Activated T-helper 9 cell treated with anti-CD3 and anti-CD28 coated beads, Interleukin-2, amount 50 U/mL, for 16 hours (primary cell): ENCODE measurements at places on chromosomes 6 and 20.

- DNase-seq: no peak
Observed at GRCh38 chr6:15338476-15338875, 92.6 kb downstream of the JARID2 start.

DNA sequence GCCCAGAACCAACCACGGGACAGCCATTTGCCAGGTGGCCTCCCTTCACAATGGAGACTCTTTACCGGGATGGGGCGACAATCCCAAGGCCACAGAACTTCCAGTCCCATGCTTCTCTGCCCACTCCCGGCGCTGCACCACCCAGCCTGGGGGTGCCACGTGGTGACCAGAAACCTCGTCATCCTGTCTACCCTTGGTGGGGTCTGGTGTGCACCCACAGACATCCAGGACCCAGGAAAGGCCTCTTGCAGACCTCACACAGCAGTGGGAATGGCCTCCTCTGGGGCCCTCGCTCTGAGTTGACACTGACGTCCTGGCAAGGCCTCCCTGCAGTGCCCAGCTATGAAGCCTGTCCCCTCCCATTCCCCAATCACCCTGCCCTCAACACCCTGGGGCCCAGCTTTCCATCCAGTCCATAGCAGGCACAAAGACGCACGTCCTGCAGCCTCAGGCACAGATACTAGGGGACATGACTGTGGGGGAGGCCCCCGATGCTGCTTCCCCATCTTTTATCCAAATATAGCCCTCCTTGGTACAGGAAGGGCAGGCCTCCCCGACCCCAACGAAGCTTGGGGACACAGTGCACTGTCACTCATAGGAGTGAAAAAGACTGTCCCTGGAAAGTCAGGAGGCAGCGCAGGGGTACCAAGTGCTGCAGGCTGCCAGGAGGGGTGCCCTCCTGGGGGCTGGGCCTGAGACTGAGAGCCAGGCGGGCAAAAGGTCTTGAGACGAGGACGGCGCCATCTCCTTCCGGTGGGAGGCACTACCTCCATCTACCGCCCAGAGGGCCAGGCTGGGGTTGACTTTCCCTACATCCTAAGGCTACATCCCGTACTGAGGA is 7.2 kb downstream of the CST7 start:
- DNase-seq: no peak

DNA sequence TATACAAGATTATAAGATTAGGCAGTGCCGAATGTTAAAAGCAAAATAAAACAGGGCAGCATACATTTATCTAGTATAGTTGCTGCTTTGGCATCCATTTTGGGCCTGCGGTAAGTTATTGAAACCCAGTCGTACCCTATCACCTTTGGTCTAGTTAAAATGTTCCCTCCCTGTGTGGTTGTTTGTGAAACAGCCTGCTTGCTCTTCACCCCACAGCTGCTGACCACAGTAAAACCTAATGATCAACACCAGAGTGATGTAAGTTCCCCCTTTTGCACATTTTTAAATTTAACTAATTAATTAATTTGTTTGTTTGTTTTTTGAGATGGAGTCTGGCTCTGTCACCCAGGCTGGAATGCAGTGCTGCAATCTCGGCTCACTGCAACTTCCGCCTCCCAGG is 50.3 kb upstream of the TXNDC5 start:
- no peak for DNase-seq

DNA sequence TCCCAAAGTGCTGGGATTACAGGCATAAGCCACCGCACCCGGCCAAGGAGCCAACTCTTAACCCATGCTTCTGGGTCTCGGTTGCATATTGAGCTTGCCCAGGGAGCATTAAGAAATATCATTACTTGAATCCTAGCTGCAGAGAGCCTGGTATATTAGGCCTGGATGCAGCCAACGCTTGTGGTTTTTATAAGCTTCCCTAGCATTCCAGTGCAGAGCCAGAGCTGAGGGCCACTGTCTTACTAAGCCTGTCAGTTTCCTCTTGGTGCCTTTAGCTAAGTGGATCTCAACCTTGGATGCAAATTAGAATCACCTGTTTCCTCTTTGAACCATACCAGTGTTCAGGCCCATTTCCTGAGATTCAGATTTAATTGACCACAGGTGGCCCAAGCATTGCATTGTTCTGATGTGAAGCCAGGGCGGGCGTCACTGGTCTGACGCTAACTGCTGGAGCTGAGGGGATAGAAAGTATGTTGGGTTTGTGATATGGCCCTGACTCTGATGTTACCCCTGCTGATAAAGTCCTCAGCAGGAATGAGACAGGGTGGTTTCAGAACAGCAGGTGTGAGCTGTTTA is 76.3 kb downstream of the BTBD3 start:
- DNase-seq: no peak

DNA sequence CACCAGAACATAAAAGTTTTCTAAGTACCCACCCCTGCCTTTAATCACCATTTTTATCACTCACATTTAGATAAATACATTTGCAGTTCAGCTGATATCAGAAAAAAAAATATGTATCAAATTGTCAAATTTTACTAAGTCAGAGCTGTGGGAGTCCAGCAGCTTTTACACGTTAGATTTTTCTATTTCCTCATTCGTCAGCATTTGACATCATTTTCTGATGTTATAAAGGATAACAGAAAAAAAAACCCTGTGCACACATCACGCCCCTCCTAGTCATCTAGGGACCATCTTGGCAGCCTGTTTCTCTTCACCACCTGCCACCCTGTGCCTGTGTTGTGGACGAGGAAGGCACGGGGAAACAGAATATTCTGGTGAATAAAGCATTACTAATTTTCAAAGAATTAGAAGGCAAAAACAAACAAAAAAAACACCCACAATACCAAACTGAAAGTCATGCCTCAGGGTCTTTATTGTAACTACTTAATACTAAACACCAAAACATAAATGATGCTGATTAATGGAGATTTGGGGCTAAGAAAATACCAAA is 12.4 kb downstream of the B4GALT5 start:
- DNase-seq: no peak

- no peak for DNase-seq
Observed at GRCh38 chr6:81383472-81383871, 369.0 kb downstream of the TENT5A start.

DNA sequence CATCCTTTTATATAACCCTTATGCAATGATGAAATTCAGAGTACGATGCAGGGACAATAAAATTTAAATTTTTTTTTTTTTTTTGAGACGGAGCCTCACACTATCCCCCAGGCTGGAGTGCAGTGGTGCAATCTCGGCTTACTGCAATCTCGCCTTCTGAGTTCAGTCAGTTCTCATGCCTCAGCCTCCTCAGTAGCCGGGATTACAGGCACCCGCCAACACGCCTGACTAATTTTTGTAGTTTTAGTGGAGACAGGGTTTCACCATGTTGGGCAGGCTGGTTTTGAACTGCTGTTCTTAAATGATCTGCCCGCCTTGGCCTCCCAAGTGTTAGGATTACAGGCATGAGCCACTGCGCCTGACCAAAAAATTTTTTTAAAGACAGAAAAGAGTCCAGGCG is 15.2 kb downstream of the MTO1 start:
- no peak for DNase-seq

DNA sequence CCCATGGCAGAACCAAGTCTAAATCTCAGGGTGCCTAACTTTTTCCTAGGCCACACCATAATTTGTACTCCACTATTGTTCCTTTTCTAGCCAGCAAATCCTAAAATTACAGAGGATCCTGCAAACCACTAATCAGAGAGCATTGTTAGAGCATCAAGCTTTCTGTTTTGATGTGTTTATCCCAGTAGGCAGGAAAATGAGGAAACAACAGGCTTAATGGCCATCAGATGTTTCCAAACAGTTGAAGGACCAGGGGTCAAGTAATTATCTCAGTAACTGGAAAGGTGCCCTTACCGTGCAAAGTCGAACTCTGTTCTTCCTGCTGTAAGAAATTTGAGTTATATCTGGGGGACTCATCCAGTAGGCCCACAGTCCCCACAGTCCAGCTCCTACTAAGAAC is 58.7 kb downstream of the RALY start:
- no peak for DNase-seq

- no peak for DNase-seq
Observed at GRCh38 chr6:12385316-12385715, 95.2 kb downstream of the EDN1 start.

DNA sequence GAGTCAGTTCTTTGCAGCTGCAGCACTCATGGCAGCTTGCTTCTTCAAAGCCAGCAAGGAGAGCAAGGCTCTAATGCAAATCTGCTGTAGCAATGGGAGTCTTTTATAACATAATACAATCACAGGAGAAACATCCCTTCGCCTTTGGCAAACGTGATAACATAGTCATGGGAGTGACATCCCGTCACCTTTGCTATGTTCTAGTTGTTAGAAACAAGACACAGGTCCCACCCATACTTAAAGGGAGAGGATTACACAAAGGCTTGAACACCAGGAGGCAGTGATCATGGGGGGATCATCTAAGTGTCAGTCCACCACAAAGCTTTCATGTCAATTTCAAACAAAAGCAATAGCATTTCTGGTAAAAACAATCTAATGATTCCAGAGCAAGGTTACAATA is 40.1 kb upstream of the PHACTR2 start:
- no peak for DNase-seq

DNA sequence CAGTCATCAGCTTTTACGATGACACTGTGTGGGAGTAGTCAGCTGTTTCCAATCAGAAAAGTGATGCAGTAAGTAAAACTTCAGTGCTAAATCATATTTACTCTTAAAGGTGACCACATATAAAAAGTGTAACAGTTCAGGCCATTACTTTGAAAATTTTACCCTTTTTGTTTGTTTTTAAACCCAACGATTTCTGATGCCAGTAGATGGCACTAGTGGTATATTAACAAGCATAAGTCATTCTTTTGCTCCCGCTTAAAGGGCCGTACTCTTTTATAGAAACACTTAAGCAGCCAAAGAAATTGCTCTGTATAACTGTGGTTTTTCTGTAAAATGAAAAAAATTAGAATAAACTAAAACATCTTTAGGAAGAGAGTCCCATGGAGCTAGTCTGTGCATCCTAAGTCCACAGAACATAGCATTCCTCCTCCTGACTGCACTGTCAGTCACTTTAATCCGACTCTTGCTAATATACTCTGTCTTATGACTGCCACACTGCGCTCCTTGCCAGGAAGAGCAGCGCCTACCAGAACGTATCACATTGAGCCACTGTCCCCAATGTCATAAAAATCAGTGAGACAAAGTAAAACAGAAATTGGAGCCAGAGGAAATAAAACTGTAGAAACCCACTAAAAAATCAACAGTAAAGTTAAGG is 25.0 kb downstream of the HEBP2 start:
- DNase-seq: no peak

DNA sequence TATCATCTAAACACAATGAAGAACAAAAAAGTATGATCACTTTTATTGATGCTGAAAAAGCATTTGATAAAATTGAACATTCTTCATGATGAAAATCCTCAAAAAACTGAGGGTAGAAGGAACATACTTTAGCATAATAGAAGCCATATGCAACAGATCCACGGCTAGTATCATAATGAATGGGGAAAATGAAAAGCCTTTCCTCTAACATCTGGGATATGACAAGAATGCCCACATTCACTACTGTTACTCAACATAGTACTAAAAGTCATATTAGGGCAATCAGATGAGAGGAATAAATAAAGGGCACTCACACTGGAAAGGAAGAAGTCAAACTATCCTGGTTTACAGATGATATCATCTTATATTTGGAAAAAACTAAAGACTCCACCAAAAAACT is 256.6 kb downstream of the RFPL4B start:
- no peak for DNase-seq

DNA sequence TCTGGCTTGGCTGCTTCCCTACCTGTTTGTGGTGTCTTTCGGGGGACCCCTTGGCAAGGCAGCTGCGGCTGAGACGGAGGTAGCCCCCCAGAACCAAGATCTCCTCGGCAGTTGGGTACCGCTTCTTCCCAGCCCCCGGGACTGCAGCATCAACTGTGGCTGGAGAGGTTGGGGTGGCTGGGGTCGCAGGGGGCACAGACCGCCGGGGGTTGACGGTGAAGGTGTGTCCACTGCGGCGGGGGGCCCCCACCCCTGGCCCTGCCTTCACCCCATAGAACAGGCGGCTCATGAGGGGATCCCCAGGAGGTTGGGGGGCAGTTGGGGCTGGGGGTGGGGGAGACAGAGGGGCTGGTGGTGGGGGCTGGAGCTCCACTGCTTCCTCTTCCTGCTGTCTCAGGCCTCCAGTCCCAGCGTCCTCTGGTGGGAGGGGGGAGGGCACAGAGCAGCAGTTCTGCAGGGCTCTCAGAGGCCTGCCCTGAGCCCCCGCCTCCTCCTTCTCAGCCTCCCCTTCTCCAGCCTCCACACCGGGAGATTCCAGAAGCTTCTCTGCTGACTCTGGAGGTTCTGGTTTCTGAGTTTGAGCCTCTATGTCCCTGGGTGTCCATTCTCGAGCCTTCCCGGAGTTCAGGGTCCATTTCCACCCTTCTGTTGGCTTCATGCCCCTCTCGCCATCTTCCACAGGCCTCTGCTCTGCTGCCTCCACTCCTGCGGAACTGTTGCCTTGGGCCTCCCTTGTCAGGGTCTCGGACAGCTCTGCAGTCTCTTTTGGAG is 1.9 kb downstream of the PPP1R18 start:
- peak; percentile 33 for DNase-seq

DNA sequence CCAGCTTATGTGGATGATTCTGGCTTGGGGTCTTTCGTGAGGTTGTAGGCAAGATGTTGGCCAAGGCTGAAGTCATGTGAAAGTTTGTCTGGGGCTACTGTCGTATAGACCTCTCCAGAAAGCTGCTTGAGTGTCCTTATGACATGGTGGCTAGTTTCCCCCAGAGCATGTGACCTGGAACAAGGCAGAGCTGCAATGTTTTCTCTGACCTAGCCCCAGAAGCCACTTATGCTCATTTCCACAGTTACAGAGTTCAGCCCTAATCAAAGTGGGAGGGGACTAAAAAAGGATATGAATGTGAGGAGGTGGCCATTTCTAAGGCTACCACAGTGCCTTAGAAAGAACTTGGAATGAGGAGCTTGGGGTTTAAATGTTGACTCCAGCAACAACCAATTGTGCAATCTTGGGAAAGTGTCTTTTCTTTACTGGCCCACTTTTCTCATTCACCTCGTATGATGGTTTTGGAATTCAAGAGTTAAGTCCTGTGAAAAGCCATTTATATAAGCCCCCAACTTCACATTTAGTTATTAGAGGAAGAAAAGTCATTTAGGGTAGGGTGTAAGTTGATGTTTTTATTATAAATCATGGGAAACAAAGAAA is 5.9 kb upstream of the ASXL1 start:
- no peak for DNase-seq
